Uterus (tissue), 4 donors: ENCODE measurements at places on chromosomes 4 and X. TPM values are rescaled to one million over a fixed set of nuclear protein-coding genes. Genes with fewer than 3 reads are reported as not detected.

ADAM29 gene
- total RNA-seq = not detected

GRCh38 chr4:102518703-102519131, 17.6 kb downstream of the NFKB1 start:
- no peak for DNase-seq
- no peaks in the 10 kb centered on the region for H3K27me3 ChIP-seq
- H3K4me1 ChIP-seq = peaks cover 8% of the 10 kb centered on the region
- no peak overlapping the region for H3K27ac ChIP-seq
- no peak overlapping the region for H3K4me3 ChIP-seq

GRCh38 chr4:14800977-14801376, 201.3 kb upstream of the CPEB2 start:
- no peaks in the 10 kb centered on the region for H3K27me3 ChIP-seq
- no peaks in the 10 kb centered on the region for H3K36me3 ChIP-seq
- H3K4me1 ChIP-seq = no peaks in the 10 kb centered on the region
- no peak overlapping the region for H3K4me3 ChIP-seq
- DNase-seq = no peak

- H3K36me3 ChIP-seq = no peaks in the 10 kb centered on the region
- no peaks in the 10 kb centered on the region for H3K27me3 ChIP-seq
- no peak overlapping the region for H3K27ac ChIP-seq
- no peaks in the 10 kb centered on the region for H3K4me1 ChIP-seq
Observed at GRCh38 chr4:124974152-124974551, 261.6 kb upstream of the ANKRD50 start.

GRCh38 chr4:182238355-182238931, 4.8 kb upstream of the TENM3 start:
- no peaks in the 10 kb centered on the region for H3K36me3 ChIP-seq
- H3K27me3 ChIP-seq = no peaks in the 10 kb centered on the region
- no peak for DNase-seq
- no peak overlapping the region for H3K27ac ChIP-seq
- no peak overlapping the region for H3K4me3 ChIP-seq
- H3K4me1 ChIP-seq = no peaks in the 10 kb centered on the region

GRCh38 chr4:41611881-41612871, 74.2 kb downstream of the LIMCH1 start:
- H3K4me3 ChIP-seq = no peak overlapping the region
- no peaks in the 10 kb centered on the region for H3K27me3 ChIP-seq
- H3K36me3 ChIP-seq = no peaks in the 10 kb centered on the region
- H3K27ac ChIP-seq = no peak overlapping the region
- DNase-seq = no peak

CDK16 gene
- 76.3 TPM for total RNA-seq

DNA sequence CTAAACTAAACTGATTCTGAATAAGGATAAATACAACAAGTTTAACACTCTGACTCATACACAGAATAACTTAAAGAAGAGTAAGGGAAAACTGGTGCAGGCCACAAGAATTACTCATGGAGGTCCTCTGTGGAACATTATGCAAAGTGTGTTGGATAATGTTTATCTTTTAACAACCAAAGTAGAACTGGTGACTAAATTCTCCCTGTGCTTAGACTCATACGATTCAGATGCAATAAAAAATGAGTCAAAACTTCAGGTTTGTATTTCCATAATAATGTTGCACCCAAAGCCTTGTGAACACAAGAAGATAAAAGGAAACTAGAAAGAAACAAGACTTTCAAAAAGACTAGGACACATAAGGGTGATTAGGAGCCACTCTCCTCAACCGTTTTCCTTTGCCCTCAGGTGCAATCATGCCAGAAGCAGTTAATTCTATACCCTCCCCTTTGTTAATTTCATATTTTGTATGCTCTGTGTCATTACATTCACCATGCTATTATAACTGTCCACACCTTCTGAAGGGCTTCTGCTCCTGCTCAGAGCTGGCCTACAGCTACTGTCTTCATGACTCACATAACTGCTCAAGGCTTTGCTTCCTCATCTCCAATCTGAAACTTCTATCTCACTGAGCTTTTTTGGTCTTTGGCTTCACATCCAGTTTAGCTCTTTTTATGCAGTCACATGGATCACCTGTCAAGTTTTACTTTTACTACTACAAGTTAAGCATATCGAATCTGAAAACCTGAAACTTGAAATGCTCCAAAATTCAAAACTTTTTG, 60.2 kb downstream of the KCNIP4 start:
- no peaks in the 10 kb centered on the region for H3K36me3 ChIP-seq
- no peak for DNase-seq
- H3K27ac ChIP-seq = no peak overlapping the region
- no peaks in the 10 kb centered on the region for H3K27me3 ChIP-seq

DNA sequence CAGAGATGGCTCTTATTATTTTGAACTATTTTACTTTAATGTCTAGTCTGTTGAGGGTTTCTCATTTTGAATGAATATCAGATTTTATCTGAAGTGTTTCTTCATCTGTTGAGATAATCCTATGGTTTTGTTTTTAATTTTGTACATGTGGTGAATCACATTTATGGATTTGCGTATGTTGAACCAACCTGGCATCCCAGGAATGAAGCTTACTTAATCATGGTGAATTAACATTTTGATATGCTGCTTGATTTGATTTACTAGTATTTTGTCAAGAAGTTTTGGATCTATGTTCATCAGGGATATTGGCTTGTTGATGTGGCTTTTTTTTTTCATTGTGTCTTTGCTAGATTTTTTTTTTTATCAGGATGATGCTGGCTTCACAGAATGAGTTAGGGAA, 2390.9 kb downstream of the PCDH7 start:
- no peak for DNase-seq
- H3K27ac ChIP-seq = no peak overlapping the region
- no peaks in the 10 kb centered on the region for H3K4me1 ChIP-seq
- no peaks in the 10 kb centered on the region for H3K36me3 ChIP-seq
- H3K4me3 ChIP-seq = no peak overlapping the region

GRCh38 chr4:960140-960635, 13.2 kb downstream of the DGKQ start:
- no peak overlapping the region for H3K27ac ChIP-seq
- H3K27me3 ChIP-seq = no peaks in the 10 kb centered on the region
- H3K4me1 ChIP-seq = no peaks in the 10 kb centered on the region
- no peaks in the 10 kb centered on the region for H3K36me3 ChIP-seq
- peak; percentile 17 for DNase-seq

ATP11C gene
- 35.6 TPM for total RNA-seq

GRCh38 chr4:30714408-30715031, 5.6 kb upstream of the PCDH7 start:
- no peak overlapping the region for H3K4me3 ChIP-seq
- H3K36me3 ChIP-seq = no peaks in the 10 kb centered on the region
- H3K27me3 ChIP-seq = no peaks in the 10 kb centered on the region
- peak; percentile 30 for DNase-seq
- no peaks in the 10 kb centered on the region for H3K4me1 ChIP-seq
- no peak overlapping the region for H3K27ac ChIP-seq

NUP54 gene
- 48.4 TPM for total RNA-seq

GRCh38 chrX:127038065-127038464, 218.5 kb downstream of the PRR32 start:
- H3K4me1 ChIP-seq = no peaks in the 10 kb centered on the region
- no peaks in the 10 kb centered on the region for H3K27me3 ChIP-seq
- no peak overlapping the region for H3K4me3 ChIP-seq
- DNase-seq = no peak
- no peaks in the 10 kb centered on the region for H3K36me3 ChIP-seq

- H3K4me1 ChIP-seq = no peaks in the 10 kb centered on the region
- no peaks in the 10 kb centered on the region for H3K36me3 ChIP-seq
- H3K27me3 ChIP-seq = no peaks in the 10 kb centered on the region
- no peak overlapping the region for H3K4me3 ChIP-seq
Observed at GRCh38 chr4:140789759-140790158, 33.6 kb upstream of the TBC1D9 start.

SSX2 gene
- not detected for total RNA-seq

- H3K4me1 ChIP-seq = no peaks in the 10 kb centered on the region
- H3K27ac ChIP-seq = no peak overlapping the region
- no peak for DNase-seq
- no peaks in the 10 kb centered on the region for H3K36me3 ChIP-seq
- no peak overlapping the region for H3K4me3 ChIP-seq
- H3K27me3 ChIP-seq = peaks cover 3% of the 10 kb centered on the region
Observed at GRCh38 chrX:25010784-25011588, 4.8 kb downstream of the ARX start.

GRCh38 chrX:136880452-136881013, at the start of gene RBMX:
TSS of gene RBMX (minus strand) at chrX:136880725. CDS start at chrX:136879427, 1,298 bp downstream.
- H3K27ac ChIP-seq = peak within 1 kb of the TSS; percentile 92
- no peaks in the 10 kb centered on the region for H3K36me3 ChIP-seq
- H3K4me1 ChIP-seq = no peaks in the 10 kb centered on the region

TMEM150C gene
- 22.5 TPM for total RNA-seq

KLHL4 gene
- total RNA-seq = 32.7 TPM

DNA sequence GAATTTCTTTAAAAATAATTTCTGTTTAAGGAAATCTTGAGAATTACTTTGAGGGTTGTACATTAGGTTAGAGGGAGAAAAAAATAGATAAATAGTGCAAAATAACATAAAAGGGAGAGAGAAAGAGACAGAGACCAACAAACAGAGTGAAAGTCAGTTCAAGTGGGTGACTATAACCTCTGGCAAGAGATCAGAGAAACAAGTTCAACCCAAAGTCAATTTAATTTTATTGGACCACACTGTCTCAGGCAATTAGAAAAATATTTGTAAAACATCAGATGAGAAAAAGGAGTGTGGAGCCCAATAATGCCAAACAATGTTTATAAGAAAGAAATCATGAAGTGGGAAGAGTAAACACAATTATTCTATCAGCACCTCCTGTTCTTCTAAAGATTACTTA, 143.5 kb upstream of the GYPA start:
- no peaks in the 10 kb centered on the region for H3K4me1 ChIP-seq
- H3K27ac ChIP-seq = no peak overlapping the region
- H3K36me3 ChIP-seq = no peaks in the 10 kb centered on the region
- no peak for DNase-seq

DNA sequence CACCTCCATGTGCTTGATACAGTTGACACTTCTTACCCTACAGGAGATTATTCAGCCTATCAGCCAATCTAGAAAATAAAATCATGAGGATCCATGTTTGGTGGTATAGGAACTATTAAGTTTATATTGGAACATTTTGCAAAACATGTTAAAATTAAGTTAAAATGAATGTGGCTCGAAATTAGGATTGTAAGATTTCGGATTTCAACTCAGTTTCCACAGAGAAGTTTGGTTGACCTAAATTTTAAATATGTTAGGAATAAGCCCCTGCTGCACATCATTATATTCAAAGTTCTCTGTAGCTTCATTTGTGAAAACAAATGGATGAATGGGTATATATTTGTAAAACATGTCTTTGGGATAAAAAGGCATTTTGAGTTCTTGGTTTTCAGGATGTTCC, at the start of gene RAB40A:
RAB40A (minus strand) TSS at position 101 of the 400 bp plus-strand sequence. CDS start 18,733 bp downstream, outside the sequence.
- H3K4me1 ChIP-seq = no peaks in the 10 kb centered on the region
- no peak within 1 kb of the TSS for H3K27ac ChIP-seq
- H3K4me3 ChIP-seq = no peak within 1 kb of the TSS
- H3K36me3 ChIP-seq = no peaks in the 10 kb centered on the region

- no peak for DNase-seq
- no peaks in the 10 kb centered on the region for H3K4me1 ChIP-seq
- no peak overlapping the region for H3K27ac ChIP-seq
- no peak overlapping the region for H3K4me3 ChIP-seq
Observed at GRCh38 chr4:152346526-152346925, 189.4 kb downstream of the FBXW7 start.

DNA sequence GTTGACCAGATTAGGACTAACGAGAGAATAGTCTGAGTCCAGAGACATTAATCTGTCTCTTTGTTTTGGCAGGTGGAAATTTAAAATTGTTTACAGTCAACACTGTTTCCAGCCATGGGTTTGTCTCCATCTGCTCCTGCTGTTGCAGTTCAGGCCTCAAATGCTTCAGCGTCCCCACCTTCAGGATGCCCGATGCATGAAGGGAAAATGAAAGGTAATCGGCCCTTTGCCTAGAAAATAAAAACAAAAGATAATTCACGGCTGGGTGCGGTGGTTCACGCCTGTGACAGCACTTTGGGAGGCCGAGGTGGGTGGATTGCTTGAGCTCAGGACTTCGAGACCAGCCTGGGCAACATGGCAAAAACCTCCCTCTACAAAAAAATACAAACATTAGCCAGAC, 815 bp downstream of the HCCS start:
- H3K4me1 ChIP-seq = no peaks in the 10 kb centered on the region
- no peaks in the 10 kb centered on the region for H3K36me3 ChIP-seq
- H3K27me3 ChIP-seq = no peaks in the 10 kb centered on the region
- peak overlapping the region; percentile 86 for H3K27ac ChIP-seq
- DNase-seq = no peak

DNA sequence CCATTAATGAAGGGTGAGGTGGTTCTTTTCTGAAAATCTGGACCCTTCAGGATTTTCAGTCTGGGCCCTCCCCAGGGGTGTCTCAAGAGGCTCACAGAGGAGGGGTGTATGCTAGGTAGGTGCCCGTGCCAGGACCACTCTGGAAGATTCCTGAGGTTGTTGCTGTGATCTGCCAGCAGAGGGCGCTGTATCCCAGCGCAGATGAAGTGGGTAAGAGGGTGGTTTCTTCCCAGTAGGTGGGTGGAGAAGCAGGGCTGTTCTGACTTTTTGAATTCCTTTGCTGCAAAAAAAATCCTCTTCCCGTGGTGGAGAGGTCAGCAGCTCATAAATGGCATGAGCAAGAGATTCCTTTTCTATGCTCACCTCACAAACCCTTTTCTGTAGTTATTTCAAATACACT, 51.1 kb downstream of the SCML1 start:
- H3K27me3 ChIP-seq = no peaks in the 10 kb centered on the region
- H3K4me1 ChIP-seq = no peaks in the 10 kb centered on the region
- H3K27ac ChIP-seq = no peak overlapping the region
- no peak overlapping the region for H3K4me3 ChIP-seq

- no peak overlapping the region for H3K4me3 ChIP-seq
- no peak overlapping the region for H3K27ac ChIP-seq
- H3K4me1 ChIP-seq = no peaks in the 10 kb centered on the region
- no peaks in the 10 kb centered on the region for H3K36me3 ChIP-seq
- DNase-seq = no peak
Observed at GRCh38 chr4:31984872-31985271, 1264.7 kb downstream of the PCDH7 start.

DNA sequence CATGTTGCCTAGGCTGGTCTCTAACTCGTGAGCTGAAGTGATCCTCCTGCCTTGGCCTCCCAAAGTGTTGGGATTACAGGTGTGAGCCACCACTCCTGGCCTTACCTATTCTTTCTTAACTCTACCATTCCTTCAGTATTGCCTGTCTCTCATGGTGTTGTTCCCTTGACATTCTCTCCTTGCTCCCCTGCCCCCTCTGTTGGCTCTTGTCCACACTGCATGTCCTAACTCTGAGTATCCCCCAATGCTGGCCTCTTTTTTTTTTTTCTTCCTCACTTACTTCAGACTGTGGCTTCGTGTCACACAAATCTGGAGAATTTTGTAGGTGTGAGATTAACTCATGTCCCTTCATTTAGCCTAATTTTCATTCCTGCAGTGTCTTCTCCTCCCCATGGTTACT, 22.9 kb upstream of the FRMPD4 start:
- DNase-seq = no peak
- no peaks in the 10 kb centered on the region for H3K27me3 ChIP-seq
- H3K4me3 ChIP-seq = no peak overlapping the region

DNA sequence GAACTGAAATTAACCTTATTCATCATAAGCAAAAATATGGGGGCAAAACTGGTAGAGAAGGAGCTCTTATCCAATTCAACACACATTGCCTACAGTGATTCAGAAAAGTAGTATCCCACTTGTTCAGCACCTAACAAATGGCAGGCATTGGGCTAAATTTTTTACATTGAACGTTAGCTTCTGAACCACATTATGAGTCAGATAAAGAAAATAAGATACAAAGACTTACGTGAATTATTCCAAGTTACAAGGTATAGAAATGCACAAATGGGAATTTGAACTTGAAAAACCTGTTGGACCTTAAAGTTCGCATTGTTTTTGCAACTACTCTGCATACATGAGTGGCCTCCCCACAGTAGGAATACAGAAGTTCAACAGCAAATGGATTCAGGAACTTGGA, 210.6 kb downstream of the LDB2 start:
- no peak overlapping the region for H3K4me3 ChIP-seq
- peaks cover 10% of the 10 kb centered on the region for H3K4me1 ChIP-seq
- DNase-seq = no peak
- H3K36me3 ChIP-seq = no peaks in the 10 kb centered on the region
